ENCODE measurements at places on chromosomes 1 and 21. TPM values are rescaled to one million over a fixed set of nuclear protein-coding genes. Genes with fewer than 3 reads are reported as not detected.
A peak's percentile ranks its signal among the peaks of the same experiment; 100 is the strongest.

The PRAMEF11 gene
- total RNA-seq: not detected

GRCh38 chr1:234665975-234666605 lies 56.1 kb upstream of the IRF2BP2 start:
- no peak for DNase-seq

The KIF2C gene
- 42.0 TPM for total RNA-seq

GRCh38 chr21:36321325-36322082 lies 1.5 kb downstream of the MORC3 start:
- peak; percentile 58 for DNase-seq

The CELA3B gene
- total RNA-seq: not detected

DNA sequence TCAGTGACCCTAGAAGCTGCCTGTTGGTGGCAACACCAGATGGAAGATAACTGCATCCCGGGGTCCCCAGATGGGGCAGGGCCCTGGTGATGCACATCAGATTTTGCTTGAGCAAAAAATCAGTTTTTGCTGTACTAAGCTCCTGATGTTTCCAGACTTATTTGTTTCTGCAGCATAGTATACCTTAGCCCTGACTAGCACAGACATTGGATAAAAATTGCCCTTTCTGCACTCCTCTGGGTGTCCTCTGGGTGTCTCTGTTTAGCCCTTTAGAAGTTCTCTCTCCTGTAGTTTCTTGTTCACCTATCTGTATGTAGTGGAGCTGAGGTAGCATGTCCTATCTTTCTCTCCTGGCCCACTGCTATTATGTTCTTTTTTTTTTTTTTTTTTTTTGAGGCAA lies 30.3 kb upstream of the PLA2G2C start:
- DNase-seq: peak; percentile 66

The PLK3 gene
- total RNA-seq: 7.4 TPM

DNA sequence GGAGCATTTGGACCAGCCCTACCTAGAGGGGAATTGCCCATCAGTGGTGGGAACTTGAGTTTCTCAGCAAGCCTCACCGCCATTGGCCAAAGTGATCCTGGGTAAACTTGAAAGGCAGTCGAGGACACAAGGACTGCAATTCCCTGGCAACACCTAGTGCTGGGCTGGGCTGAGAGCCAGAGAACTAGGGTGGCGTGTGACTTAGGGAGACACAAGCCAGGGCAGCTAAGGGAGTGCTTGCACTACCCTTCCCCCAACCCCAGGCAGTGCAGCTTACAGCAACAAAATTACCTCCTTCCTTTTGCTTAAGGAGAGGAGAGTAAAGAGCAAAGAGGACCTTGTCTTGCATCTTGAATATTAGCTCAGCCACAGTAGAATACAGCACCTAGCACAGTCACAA lies 176.9 kb upstream of the PRMT6 start:
- DNase-seq: no peak

The MAST2 gene
- total RNA-seq: 60.7 TPM

GRCh38 chr1:111739925-111740765 lies 950 bp upstream of the INKA2 start:
- peak; percentile 93 for DNase-seq

GRCh38 chr1:199512037-199512710 lies 515.3 kb upstream of the NR5A2 start:
- peak; percentile 66 for DNase-seq

DNA sequence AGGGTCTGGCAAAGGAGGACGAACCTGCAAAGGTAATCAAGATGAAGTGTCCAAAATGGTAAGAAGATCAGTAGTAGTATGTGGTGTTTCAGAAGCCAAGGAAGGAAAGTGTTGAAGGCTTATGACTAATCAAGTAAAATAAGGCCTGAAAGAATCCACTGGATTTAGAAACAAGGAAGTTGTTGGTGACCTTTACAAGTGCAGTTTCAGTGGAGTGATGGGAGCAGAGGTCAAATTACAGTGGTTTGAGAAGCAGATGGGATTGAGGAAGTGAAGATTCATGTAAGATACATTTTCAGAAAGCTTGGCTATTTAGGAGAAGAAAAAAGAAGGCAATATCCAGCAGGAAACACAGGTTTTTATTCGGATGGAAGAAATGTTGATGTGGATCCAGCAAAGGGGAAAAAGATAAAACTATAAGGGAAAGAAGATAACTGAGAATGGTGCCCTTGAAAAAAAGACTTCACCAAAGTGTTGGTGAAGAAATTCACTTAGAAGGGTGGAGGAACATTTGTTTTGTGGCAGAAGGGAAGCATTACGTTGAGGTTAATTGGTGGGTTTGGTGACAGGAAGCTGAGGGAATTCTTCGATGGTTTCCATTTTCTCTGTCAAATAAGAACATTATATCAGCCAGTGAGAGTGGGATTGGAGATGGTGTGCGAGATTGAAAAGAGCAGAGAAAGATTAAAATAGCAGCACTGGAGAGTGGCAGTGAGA lies 2.1 kb downstream of the ARMH1 start:
- DNase-seq: no peak

The SHISA4 gene
- 5.8 TPM for total RNA-seq

The GFI1 gene
- 0.20 TPM for total RNA-seq

DNA sequence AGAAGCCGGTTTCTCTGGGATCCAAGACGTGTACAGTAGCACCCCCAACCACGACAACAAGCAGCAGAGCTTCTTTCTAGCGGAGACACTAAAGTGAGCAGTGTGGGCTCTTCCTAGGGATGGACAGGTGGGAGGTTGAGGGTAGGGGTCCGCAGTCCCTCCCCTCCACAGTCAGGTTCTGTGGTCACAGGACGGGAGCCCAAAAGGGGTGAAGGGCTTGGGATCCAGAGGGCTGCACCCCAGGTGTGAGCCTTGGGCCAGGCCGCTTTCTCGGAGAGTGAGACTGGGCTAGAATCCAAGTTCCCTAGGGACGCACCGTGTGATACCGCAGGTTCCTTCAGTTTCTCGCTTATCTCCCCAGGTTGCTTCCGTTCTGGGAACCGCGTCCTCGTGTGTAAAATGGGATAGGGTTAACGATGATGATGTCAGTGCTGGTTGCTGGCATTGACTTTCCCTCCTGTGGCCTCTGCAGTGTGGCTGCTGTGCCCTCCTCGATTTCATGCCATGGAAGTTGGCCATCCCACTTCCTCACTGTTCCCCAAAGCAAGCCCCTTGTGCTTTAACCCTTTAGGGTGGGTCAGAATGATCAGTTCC lies 17.3 kb upstream of the SELENON start:
- DNase-seq: no peak

The PTPRC gene
- not detected for total RNA-seq

- no peak for DNase-seq
These were observed 16.5 kb upstream of the ADARB1 start for GRCh38 chr21:45057886-45058285.

The CLCA4 gene
- not detected for total RNA-seq

The HMGCS2 gene
- not detected for total RNA-seq

DNA sequence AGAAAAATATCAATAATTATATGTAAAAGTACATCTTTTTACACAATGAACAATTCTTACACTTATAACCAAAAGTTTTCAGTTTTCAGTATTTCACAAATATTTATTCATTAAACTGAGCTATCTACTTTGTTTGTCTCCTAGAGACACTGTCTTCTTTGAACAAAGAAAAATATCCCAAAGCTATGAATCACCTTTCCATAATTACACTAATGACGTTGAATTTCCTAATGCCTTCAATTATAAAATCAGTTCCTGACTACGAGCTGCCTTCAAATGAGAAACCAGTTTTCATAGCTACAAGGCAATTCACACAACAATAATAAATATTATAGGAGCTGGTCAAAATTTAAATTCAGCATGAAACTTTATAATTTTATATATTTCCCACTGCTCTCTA lies 201.8 kb upstream of the BRINP3 start:
- DNase-seq: no peak

The MGST3 gene
- total RNA-seq: 133 TPM

The OR2W3 gene
- 1.0 TPM for total RNA-seq

The URB1 gene
- 14.2 TPM for total RNA-seq

The DRAXIN gene
- total RNA-seq: 6.0 TPM

The CEP104 gene
- 44.9 TPM for total RNA-seq

DNA sequence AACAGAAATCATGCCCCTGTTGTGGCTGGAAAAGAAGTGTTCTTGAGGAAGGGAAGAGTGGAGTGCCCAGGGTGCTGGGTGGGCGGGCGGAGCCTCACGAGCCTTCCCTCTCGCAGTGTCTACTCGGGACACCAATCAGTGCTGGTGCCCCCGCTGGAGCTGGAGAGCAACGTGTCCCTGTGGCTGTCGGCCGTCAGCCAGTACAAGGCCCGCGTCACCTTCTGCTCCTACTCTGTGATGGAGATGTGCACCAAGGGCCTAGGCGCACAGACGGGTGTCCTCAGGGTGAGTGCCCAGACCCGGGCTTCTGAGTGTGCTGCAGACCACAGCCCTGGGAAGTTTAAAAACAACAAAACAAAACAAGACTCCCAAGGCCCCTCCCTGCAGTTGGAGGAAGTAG lies 47.4 kb downstream of the S100B start:
- no peak for DNase-seq

DNA sequence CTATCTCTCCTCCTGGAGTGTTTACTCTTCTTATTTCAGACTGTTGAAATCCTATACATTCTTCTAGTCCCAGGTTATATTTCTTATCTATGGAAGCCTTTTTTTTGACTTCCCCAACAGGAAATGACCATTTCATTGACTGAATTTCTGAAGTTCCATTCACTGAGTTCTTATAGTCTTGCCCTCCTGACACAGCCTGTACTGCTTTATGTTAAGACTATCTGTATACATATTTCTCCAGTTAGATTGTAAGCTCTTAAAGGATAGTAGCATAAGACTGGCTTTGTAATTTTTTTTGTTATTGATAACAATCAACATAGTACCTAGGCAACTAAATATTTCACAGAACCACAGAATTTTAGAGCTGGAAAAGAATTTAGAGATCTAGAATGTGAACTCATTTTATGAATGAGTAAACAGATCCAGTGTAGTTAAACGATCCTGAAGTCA lies 14.9 kb upstream of the MACF1 start:
- no peak for DNase-seq

- no peak for DNase-seq
These were observed 49.6 kb downstream of the MTR start for GRCh38 chr1:236844499-236845271.

DNA sequence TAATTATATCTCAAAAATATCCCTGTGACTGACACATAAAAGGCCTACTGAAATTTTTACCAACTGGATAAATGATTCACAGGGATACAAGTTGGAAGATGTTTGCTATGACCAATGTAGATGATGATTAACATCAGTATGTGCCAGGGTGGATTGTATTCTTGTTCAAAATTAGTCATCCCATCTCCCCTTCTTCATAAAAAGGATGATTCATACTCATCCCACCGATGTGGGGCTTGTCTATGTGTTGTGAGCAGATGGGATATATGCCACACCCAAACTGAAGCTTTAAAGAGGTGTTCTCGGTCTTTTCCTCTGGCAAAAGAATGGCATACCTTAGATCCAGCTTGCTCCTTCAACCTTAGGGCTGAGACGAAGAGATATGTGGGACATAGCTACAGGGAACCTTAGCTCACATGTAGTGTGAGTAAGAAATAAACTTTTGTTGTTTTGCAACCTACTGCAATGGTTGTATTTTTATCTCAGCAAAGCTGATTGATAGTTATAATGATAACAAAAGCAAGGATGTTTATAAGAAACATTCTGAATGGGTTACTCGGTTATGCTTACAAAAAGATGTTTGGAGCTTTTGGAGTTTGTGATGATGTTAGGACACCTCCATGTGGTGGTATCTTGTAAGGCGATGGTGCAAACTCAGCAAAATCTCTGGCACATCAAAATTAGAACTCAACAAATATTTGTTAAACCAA lies 29.4 kb downstream of the SPATA17 start:
- no peak for DNase-seq

DNA sequence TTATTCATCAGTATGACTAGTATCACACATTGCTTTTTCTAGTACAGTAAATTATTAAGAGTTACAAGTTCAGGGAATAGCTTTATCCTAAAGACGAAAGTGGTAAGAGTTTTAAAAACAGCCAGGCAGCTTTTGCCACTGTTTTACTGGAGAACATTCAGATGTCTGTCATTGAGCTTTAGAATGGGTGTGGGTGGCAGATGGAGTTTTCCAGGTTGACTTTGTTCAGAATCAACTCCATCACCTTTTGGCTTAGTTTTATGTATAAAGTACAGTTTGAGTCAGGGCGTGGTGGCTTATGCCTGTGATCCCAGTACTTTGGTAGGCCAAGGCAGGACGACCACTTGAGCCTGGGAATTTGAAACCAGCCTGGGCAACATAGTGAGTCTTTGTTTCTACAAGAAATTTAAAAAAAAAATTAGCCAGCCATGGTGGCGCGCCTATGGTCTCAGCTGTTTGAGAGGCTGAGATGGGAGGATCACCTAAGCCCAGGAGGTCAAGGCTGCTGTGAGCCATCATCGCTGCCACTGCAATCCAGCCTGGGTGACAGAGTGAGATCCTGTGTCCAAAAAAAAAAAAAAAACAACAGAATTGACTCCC lies 29.9 kb upstream of the PLEKHM2 start:
- no peak for DNase-seq

The CCDC28B gene
- total RNA-seq: 12.6 TPM

The C4BPA gene
- not detected for total RNA-seq

- DNase-seq: no peak
These were observed 483.6 kb upstream of the RGS18 start for GRCh38 chr1:191674626-191675179.
